RWPE1 (cell line): ENCODE measurements at places on chromosomes 11 and 22.
A peak's percentile ranks its signal among the peaks of the same experiment; 100 is the strongest.

DNA sequence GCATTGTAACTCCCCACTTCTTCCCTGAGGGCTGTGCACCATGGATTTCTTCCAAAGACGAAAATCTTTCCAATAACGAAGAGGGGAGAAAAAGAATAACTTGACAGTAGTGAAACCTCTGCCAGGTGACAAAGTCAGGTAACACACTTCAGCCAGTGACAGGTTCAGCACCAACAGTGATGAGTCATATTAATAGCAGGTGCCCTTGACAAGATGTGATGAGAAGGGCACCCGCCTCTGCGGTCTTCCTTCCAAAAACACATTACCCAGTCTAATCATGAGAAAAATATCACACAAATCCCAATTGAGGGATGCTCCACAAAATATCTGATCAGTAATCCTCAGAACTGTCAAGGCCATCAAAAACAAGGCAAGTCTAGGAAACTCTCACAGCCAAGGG, 157.8 kb downstream of the EFCAB6 start:
- DNase-seq: no peak

GRCh38 chr11:94657629-94658028, 90.5 kb downstream of the PIWIL4 start:
- no peak for DNase-seq

DNA sequence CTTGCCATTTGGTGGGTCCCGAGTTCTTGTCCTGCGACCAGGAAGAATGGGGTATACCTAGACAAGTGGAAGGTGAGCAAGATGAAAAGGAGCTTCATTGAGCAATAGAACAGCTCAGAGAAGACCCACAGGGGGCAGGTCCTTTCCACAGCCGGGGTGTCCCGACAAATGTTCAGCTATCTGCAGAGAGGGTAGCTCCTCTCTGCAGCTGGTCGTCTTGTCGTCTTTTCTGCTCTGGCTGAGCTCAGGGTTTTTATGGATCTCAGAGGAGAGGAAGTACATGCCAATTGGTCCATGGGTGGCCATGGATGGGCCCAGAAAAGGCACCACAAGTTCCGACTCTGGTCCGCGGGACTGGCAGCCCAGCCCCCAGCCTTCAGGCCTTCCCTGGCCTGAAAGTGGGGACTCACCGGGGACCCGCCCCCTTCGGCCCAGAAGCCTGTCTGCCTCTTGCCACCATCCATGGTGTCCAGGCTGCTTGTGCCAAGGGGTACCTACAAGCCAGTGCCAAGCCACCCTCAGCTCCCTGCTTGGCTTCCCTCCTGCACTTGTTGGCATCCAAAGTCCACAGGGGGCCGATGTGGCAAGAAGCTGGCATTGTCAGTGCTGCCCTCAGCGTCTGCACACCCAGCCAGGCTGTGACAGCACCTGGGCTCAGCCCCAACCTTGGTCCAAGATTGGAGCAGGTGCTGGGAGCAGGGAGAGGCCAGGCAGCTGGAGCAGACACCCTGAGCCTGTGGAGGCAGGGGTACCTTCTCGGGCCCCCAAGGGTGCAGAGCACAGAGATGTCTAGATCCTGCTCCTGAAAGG, 438.9 kb downstream of the TBC1D22A start:
- DNase-seq: no peak

- peak; percentile 64 for DNase-seq
These were observed 64.5 kb upstream of the PHOX2A start for GRCh38 chr11:72308226-72309073.

GRCh38 chr11:76700177-76701100, 29.9 kb upstream of the LRRC32 start:
- DNase-seq: peak; percentile 51

DNA sequence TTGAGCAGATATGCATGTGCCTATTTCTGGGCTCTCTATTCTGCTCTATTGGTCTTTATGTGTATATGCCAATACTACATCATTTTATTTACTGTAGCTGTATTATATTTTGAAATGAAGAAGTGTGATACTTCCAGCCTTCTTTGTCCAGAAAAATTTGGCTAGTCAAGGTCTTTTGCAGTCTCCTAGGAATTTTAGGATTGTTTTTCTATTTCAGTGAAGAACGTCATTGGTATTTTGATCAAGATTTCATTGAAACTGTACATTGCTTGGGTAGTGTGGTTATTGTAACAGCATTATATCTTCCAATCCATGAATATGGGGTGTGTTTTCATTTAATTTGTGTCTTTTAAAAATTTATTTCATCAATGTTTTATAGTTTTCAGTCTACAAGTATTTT, 400.3 kb downstream of the AASDHPPT start:
- no peak for DNase-seq

- DNase-seq: no peak
These were observed 29.4 kb upstream of the AMOTL1 start for GRCh38 chr11:94738746-94739145.

GRCh38 chr11:62905927-62906531, 15.1 kb downstream of the CHRM1 start:
- peak; percentile 79 for DNase-seq

DNA sequence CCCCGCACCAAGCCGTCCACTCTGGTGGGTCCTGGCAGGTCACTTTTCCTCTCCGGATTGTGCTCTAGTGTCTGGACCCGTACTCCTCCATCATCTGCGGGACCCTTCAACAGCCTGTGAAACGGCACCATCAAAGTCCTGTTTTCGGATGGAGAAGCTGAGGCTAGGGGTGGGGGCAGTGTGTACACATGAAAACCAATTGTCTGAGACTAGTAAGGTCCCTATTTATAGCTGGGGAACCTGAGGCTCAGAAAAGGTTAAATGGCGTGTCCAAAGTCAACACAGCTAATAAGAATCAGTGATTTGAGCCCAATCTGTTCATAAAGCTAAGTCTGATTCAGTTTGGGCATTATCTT, 668 bp upstream of the LRRC32 start:
- DNase-seq: no peak

- DNase-seq: peak; percentile 6
These were observed 283.8 kb upstream of the C11orf87 start for GRCh38 chr11:109138196-109138595.

GRCh38 chr11:63537293-63538101, 889 bp downstream of the PLAAT4 start:
- no peak for DNase-seq

DNA sequence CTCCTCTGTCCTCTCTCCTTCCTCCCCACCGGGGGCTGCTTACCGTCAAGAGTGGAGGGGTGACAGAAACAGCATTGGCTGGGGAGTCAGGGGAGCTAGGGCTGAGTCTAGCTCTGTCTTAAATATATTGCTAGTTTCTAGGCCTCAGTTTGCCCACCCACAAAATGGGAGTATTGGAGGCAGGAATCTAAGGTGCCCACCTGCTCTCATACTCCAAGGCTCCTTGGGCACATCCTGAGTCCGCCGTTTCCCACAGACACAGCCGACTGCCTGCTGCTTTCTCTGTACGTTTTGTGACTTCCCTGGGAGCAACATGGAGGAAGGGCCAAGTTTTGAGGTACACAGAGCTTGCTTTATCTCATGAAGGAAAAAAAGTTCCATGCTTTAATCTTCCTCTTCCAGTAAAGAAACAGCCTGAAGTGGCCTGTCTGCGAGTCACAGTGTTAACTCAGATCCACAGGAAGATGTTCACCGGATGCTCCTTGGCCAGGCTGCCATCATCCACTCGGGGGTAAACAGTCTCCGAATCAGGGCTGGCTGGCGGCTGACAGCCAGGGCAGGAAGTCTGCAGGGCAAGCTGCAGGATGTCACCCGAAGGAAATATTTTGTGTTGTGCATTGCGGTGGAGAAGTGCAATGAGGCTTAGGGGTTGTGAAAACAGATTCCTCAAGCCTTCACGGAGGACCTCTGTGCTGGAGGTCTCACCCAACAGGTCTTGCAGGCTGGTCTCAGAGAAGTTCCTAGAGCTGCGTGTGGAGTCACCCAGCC, 11.0 kb upstream of the CERK start:
- no peak for DNase-seq

DNA sequence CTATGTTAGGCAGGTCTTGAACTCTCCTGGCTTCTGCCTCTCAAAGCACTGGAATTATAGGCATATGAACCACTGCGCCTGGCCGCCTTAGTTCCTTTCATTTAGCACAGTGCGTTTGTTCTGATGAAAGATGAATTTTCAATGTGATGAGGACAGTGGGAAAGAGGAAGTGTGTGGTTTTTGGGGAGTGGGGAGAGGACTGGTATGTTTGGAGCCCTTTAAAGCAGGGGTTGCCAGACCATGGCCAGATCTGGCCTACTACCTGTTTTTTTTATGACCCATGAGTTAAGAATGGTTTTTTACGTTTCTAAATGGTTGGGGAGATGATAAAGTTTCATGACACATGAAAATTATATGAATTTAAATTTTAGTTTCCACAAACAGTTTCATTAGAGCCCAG, 12.5 kb downstream of the ATXN10 start:
- DNase-seq: no peak

GRCh38 chr22:37019309-37020191, at the start of the genes MPST and TST:
TSS of gene MPST (plus strand) at chr22:37019742. CDS start at chr22:37019837, 95 bp downstream.
TSS of gene TST (minus strand) at chr22:37019447. CDS start at chr22:37018732, 715 bp downstream.
- peak; percentile 44 for DNase-seq

- DNase-seq: no peak
These were observed 1421.2 kb upstream of the TENM4 start for GRCh38 chr11:80862011-80862410.

DNA sequence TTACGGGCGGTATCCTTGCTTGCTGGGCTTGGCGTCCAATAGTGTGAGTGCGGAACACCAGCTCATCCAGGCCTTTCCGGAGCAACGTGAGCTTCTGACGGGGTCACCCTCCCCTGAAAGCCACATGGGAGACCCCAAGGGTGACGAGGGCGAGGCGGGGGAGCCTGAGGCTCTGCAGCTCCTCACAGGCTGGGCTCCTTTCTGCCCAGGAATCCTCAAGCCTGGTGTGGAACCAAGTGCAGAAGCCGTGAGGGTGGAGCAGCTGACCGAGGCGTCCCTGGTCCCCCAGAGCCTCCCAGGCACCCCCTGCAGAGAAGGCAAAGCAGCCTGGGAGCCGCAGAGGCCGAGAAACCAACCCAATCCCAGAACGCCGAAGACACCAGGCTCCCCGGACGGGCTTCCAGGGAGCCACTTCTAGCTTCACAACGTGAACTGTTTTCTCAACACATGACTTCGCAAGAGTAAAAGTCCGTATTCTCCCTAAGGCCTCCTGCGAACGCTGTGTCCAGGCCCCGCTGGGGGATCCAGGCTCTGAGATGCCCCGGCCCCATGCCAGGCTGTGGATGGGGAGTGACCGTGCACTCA, 530.3 kb downstream of the BRD1 start:
- DNase-seq: no peak

DNA sequence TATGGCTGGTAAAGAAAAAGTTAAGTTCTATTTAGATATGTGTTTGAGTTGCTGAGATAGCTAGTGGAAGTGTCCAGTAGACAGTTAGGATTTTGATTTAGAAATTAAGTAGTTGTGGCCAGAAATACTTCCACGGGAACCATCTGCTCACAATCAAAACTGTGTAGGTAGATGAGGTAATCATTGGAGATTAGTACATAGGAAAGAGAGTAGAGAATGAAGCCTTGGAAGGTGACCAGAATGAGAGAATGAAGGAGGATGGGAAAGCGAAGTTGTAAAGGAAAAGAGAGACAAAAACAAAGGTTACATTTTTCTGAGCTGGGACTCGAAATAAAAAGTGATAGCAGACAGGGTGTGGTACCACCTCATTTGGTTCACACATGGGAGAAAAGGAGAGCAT, 296.9 kb upstream of the SORL1-AS1 start:
- no peak for DNase-seq

- no peak for DNase-seq
These were observed 369.6 kb downstream of the TENM4 start for GRCh38 chr11:79071190-79071589.

GRCh38 chr11:28457481-28458065, 349.4 kb downstream of the METTL15 start:
- DNase-seq: no peak

GRCh38 chr11:74932169-74932568, 16.7 kb downstream of the XRRA1 start:
- no peak for DNase-seq

DNA sequence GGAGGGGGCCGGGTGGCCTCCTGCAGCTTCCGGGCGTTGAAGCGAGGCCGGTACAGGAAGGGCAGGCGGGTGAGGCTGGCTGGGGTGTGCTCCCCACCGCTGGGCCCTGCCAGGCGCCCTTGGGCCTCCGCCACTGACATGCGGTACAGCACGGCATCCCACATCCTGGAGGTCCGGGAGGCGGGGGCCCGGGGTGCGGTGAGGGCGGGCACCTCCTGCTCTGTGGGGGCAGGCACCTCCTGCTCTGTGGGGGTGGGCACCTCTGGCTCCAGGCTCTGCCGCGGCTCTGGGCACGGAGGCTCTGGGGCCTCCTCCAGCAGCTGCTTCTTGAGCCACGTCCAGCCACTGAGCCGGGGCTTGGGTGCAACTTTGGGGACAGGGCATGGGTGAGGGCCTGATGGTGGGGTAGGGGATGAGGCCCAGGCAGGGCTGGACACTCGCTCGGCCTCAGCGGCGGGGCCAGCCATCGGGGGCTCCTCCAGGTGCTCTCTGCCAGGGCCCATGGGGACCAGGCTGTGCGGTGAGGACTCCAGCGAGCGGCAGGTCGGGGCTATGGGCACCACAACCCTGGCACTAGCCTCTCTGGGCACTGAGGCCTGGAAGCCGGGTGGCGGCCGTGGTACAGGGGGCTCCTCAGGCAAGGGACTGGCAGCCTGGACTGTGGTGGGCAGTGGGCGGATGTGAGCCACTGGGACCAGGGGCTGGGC, 2.3 kb downstream of the PRR33 start:
- no peak for DNase-seq

GRCh38 chr11:34904421-34904955, 11.7 kb downstream of the APIP start:
- no peak for DNase-seq

DNA sequence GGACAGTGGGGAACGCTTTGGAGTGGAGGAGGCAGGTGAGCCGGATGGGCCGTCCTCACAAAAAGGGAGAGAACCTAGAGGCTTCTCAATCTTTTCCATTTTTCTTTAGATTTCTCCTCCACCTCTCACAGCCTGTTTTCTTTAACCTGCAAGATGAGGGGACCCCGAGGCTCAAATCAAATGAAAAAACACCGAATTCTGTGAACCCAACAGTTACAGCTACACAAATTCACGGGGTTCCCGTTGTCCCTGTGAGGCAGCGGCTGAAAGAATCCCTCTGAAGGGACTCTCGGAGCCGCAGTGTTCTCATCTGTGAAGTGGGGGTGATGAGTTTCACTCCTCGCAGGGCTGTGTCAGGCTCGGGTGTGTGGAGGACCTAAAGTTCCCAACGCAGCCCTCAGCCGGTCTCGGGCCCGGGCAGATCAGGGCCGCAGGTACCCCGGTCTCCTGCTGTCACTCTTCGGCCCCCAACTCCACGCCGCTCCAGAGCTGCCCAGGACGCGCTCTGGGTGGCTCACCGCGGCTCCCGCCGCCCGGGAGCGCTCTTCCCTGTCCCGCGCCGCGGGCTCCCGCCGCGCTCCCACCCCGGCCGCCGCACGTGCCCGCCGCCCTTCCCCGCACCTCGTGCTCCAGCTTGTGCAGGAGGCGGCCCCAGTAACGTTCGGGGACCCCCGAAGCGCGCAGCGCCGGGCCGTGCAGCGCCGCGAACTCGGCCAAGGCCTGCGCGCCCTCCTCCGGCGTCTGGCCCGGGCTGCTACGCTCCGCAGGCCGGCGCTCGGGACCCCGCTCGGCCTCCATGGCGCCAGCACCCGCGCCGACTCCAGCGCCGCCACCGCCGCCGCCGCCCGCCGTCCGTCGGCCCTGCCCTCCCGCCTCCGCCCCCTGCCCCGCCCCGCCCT, at the start of gene TTLL12:
TSS of gene TTLL12 (minus strand) at position 863 of the 899 bp plus-strand sequence. CDS start at position 798, 65 bp downstream.
- DNase-seq: peak; percentile 63
